ENCODE measurements at places on chromosomes 6 and 20.

DNA sequence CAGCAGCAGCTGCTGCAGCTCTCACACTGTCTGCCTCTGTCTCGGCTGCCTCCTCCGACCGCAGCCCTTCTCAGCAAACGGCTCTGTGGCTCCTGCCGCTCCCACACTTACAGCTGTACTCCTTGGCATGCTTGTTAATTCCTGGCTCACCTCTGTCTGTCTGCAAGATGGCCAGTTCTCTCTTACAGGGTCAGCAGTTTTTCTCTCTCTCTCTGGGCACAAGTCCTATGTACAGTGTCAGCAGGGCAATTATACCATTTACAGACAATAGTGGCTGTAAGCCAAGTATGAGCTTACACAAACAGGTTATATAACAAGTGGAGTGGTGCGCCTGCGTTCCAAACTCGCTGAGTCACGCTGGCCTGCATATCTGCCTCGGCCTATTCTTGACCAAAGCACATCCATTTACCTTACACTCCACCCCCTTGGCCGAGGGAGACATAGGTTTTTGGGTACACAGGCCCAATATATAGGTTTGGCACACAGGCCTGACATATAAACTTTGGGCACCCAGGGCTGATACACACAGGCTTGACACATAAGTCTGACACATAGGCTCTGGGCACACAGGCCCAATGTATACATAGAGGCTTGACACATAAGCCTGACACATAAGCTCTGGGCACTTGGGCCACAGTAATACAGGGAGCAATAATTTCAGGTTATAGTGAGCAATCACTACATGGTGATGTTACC, 4.4 kb downstream of the ZKSCAN3 start:
- DNase-seq, result no peak

DNA sequence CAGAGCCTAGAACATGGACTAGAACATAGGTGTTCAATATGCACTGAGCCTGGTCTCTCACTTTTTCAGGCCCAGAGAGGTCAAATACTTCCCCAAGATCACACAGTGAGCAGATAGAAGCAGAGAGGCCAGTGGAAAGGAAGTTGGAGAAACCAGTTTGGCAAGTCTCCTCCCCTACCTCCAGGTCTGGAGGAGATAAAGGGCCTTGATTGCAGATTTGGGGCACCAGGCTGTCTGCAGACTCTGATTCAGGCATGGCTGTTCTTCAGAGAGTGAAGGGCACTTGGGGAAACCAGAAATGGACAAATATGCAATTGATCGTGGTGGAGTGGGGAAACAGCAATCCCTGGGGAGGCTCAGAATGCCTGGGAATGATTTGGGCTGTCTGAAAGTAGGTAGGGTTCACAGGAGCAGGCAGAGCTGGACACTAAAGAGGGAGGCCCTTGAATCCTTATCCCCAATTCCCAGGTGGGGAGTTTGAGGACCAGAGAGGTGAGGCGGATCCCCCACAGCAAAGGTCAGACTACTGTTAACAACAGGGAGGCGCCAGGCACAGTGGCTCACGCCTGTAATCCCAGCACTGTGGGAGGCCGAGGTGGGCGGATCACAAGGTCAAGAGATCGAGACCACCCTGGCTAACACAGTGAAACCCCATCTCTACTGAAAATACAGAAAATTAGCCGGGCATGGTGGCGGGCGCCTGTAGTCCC, 2.3 kb downstream of the PEDS1 start:
- DNase-seq, result no peak

DNA sequence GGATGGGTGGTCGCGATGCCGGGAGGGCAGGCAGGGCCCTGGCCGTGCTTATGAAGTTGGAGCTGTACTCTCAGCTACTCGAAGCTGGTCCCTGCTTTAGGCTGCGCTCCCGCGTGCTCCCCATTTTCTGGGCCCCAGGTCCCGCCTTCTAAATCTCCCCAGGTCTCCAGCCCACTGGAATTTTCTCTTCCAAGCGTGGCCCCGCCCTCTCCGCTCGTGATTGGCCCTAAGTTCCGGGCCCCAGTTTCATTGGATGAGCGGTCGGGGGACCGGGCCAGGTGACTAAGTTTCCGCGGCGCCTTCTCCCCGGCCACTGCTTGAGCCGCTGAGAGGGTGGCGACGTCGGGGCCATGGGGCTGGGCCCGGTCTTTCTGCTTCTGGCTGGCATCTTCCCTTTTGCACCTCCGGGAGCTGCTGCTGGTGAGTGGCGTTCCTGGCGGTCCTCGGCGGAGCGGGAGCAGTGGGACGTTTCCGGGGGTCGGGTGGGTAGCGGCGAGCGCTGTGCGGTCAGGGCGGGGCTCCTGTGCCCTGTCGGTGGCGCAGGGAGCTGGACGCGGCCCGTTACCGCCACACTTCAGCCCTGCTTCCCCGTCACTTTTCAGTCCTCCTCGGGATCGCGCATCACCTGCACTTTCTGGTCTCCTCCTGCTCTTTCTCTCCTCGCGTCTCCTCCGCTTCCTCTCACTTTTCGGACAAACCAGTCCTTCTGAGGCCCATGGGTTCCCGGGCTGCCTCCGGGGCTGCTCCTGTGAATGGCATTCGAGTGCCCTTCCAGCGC, at the start of gene MICA:
Gene MICA (plus strand): TSS at position 313 of the 778 bp plus-strand sequence. CDS start 38 bp downstream, at position 351.
- DNase-seq, result peak; percentile 80

- DNase-seq, result no peak
Measured at GRCh38 chr6:91081452-91082067, 494.7 kb upstream of the MAP3K7 start.

GRCh38 chr6:110949679-110950285, 8.7 kb upstream of the GTF3C6 start:
- no peak for DNase-seq

DNA sequence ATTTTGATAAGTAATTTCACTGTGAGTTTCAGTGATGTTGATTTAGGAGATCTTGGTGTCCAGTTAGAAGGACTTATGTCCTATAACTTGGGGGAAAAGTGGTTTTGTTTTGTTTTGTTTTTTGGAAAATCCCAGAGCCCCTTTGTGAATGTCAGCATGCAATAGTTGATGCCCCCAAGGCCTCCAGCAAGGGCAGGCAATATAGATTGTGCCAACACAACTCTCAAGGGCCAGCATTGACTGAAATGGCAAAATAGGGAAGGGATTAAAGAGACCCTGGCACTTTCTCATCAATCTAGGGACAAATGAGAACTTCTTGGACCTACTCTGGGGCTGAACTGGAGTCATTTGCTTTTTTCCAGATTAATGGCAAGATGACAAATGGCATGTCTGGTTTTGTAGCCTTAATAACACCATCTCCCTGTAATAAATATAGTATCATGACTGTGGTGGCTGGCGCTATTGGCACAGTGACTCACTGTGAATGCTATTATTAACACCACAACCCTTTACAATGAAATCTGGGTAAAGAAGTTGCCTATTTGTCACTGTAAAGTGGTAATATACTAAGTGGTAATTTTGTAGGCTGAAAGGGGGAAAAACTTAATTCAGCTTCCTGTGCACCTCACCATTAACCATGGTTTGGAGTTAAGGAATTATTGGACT, 51.8 kb downstream of the ABRACL start:
- DNase-seq, result no peak

DNA sequence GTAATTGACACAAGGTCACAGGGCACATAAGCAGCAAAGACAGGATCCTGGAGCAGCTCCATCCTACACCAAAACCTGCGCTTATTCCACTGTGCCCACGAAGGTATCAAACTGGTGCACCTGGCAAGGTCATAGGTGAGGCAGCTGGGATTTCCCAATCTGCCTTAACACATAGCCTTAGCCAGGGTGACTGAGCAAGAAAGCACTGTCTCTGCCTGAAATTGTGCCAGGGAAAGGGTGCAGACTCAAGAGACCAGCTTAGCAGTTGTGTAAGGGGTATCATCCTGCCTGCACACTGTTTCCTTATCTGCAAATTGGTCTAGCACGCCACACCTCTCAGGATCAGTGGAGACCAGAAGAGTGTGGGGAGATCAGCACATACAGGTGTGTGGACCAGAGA, 82.8 kb downstream of the MAFB start:
- no peak for DNase-seq

GRCh38 chr6:10534419-10534762, 13.2 kb downstream of the GCNT2 start:
- DNase-seq, result no peak

DNA sequence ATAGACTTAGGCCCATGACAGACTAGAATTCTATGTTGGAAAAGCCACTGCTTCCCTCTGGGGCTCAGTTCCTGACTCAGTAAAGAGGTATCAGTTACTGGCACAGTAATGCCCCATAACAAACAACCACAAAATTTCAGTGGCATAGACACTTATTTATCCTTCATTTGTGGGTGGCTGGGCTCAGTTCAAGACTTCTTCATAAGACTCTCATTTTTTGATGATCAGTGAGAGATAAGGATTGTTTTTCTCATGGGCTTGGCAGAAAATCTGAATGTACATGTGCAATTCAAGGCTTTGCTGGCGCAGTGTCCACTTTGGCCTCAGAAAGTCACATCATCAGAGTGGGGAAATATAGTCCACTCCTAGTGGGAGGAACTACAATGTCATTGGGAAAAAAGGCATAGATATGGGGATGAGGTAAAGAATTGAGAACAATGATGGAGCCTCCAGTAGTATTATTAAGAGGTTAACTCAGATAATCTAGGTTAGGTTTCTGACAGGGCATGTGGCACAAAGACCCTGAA, 384.6 kb upstream of the FLRT3 start:
- DNase-seq, result no peak

DNA sequence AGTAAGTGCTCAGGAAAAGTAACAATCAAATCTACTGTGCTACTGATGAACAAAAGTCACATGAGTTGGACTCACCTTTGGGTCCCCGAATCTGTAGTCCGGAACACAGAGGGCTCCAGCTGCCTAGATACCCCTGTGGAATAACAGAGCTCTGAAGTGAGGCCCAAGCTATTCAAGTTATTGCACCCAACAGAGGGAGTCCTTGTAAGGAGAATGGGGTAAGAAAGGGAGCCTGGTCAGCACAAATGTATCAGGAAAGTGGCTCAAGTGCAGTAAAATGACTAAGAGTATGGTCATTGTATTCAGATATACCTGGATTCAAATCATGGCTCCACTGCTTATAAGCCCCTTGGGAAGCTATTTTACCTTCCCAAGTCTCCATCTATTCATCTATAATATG, 20.9 kb downstream of the EDN1 start:
- DNase-seq, result no peak

GRCh38 chr6:166443166-166443565, 60.4 kb upstream of the MPC1 start:
- no peak for DNase-seq

- no peak for DNase-seq
Measured at GRCh38 chr6:152941746-152942145, 41.1 kb downstream of the FBXO5 start.

GRCh38 chr6:163319609-163320366, 94.7 kb upstream of the QKI start:
- no peak for DNase-seq

DNA sequence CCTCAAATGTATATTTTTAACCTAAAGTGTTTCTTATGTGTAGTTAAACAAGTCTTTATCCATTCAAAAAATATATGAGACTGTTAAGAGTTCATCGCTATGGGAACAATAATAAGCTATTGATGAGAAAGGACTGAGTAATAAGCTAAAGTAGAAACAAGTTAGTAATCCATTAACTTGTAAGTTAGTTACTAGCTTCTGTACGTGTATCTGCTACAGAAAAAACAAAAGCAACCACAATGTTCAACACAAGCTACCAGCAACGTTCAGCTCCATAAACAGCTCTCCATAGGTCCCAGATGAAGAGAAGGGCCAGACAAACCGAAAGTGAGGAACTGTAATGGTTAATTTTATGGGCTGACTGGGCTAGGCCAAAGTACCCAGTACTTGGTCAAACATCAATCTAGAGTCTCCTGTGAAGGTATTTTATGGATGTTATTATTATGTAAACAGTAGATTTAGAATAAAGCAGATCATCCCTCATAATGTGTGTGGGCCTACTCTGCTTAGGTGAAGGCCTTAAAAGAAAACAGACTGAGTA, 33.8 kb upstream of the FAM135A start:
- no peak for DNase-seq

- DNase-seq, result no peak
Measured at GRCh38 chr6:18795726-18796125, 408.6 kb downstream of the RNF144B start.

- no peak for DNase-seq
Measured at GRCh38 chr6:166939345-166939744, 17.0 kb downstream of the RNASET2 start.

- no peak for DNase-seq
Measured at GRCh38 chr20:61748376-61748775, 317.3 kb downstream of the TAF4 start.

- no peak for DNase-seq
Measured at GRCh38 chr20:37278966-37279590, 10.4 kb upstream of the MANBAL start.

GRCh38 chr6:4973982-4974745, 29.7 kb downstream of the RPP40 start:
- no peak for DNase-seq

DNA sequence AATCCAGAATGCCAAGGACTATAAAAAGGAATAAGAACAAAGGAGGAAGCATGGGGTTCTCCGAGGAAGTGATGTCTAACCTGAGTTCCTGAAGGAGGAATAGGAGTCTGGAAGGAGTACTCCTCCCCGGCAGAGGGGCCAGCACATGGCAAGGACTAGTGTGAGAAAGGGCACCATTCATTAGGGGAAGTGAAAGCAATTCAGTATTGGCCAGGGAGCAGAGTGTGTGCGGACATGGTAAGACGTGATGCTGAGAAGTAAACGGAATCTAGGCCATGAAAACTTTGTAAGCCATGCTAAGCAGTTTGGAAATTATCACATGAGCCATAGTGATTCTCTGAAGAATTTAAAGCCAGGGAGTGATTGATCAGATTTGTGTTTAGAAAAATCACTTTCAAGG, 218.9 kb upstream of the PRDM1 start:
- no peak for DNase-seq
